Activated naive CD4-positive, alpha-beta T cell treated with anti-CD3 and anti-CD28 coated beads for 36 hours (primary cell): ENCODE measurements at places on chromosomes 7 and 10.
A peak's percentile ranks its signal among the peaks of the same experiment; 100 is the strongest.

DNA sequence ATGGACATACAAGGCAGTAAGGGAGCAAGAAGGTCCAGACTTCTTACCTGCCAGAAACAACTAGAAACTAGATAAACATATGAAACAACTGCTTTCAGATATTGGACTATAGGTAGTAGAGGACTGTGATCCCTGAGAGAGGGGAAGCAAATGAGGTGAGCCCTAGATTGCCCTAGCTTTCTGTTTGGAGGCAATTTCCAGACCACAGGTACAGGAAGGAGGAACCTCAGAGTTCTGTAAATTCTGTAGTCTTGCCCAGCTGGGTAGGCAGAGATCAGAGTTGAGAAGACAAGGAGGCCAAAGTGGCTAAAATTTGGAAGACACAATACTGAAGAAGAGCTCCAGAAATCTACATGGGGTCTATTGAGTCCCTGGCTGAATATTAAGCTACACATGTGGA, 21.0 kb downstream of the CDK6 start:
- no peak for DNase-seq

- peak; percentile 50 for DNase-seq
Measured at GRCh38 chr10:98446151-98446660, 529 bp downstream of the HPS1 start.

DNA sequence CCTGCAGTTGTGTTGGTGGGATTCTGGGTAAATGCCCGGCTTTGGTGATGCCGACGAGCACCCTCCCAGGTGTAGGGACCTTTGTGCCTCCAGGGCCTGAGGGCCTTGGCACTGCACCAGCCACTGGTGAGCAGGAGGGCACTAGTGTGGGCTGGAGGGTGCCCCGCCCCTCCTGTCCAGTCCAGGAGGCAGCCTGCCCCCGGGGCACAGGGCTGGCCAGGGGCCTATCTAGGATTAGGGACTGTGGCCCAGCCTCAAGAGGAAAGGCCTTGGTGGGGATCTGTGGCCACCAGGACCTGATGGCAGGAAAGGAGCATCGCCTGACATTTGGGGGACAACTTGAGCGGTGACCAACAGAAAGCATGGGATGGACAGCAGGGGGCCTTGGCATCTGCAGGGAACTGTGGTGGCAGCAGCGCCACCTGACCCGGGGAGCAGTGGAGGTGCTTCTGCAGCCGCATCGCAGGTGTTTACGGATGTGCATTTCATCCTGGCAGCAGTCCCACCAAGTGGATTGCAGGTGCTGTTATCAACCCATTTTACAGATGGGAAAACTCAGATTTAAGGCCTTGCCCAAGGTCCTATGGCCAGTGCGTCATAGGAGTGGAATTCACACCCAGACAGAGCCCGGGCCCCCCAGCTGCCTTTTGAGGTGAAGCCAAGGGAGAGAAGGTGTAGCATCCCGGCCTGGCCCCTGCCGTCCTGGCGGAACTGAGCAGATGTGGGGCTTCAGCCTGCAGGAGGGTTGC, 11.1 kb downstream of the ZNF316 start:
- DNase-seq: no peak

- DNase-seq: peak; percentile 80
Measured at GRCh38 chr10:69639291-69640195, 9.5 kb downstream of the FAM241B start.

DNA sequence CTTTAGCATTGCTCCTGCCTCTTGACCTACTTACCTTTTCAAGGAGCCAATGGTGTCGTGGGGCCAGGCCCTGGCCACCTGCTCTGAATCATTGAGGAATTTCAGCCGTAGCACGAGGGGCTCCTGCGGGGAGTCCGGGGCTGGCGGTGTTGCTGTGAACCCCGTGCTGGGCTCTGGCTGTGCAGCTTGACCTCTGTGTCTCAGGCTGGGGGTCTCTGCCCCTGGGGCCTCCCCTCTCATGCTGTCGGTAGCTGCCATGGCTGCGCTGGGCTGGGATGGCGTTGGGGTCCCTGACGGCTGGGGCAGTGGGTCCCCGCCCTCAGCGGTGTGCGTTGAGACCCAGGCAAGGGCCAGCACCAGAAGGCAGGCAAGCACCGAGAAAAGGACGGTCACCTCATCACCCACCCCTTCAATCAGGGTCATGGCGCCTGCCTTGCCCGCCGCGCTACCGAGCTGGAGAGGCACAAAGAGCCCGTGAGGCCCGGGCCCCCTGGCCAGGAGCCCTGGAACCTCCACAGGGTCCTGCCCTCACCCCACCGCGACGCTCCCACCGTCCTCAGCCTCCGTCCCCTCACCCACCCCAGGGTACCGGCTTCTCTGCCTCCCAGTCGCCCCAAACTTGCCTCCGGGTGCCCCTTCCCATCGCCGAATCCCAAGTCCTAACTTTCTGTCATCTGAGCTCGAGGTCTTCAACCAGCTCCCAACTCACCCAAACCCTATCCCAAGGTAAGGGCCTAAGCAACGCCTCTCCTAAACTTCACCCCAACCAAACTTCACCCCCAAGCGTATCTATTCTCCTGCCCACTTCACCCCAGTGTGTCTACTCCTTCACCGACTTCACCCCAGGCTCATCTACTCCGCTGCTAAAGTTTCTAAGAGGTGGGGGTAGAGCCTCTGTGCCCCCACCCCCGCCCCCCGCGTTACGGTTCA, 887 bp downstream of the TMUB1 start:
- no peak for DNase-seq

- no peak for DNase-seq
Measured at GRCh38 chr10:103781329-103782061, 73.9 kb downstream of the SH3PXD2A start.

DNA sequence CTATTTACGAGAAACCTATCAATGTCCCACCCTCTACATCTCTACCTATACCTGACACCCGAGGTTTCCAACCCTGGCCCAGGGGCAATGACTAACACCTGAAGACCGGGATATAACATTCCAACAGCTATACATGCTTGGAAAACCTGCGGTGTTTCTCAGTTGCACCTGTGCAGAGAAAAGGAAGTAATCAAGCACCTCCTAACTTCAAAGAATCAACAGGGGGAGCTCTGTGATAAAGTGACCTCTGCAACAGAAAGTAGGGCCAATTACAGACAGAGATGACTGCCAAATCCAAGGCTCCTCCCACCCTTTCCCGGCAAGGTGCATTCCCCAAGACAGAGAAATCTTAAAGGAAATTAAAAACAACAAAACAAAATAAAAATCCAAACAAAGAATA, 41.3 kb downstream of the CCDC6 start:
- DNase-seq: peak; percentile 33

- DNase-seq: no peak
Measured at GRCh38 chr10:131077031-131077430, 234.5 kb downstream of the TCERG1L start.

- DNase-seq: no peak
Measured at GRCh38 chr7:115005953-115006352, 84.1 kb downstream of the MDFIC start.

- no peak for DNase-seq
Measured at GRCh38 chr10:85922356-85923129, 444.1 kb downstream of the GRID1 start.

DNA sequence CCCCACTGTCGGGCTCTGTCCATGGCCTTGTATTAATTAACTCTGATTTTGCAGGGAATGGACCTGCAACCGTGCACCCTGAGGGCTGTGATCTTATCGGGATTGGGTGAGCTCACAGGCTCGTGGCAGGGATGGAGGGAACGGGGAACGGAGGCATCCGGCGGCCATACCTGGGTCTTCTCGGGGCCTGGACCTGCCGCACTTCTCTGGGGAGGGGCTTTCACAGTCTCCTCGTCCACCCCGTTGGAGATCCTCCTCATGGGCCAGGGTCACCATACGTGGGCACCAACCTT, 57.5 kb upstream of the SHH start:
- DNase-seq: no peak

DNA sequence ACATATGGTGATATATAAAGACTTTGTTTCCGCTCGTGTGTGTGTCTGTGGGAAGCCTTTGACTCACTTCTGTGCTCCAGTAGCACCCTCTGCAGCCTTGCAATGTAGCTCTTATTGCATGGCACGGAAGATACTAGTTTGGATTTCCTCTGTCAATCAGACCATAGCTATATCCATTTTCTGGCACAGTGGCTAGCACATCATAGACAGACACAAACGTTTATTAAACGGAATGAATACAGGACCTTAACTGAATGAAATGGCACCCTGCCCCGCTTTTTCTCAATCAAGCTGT, 124.0 kb upstream of the PTPN20 start:
- DNase-seq: peak; percentile 52
